ENCODE measurements at places on chromosomes 12 and 14.

DNA sequence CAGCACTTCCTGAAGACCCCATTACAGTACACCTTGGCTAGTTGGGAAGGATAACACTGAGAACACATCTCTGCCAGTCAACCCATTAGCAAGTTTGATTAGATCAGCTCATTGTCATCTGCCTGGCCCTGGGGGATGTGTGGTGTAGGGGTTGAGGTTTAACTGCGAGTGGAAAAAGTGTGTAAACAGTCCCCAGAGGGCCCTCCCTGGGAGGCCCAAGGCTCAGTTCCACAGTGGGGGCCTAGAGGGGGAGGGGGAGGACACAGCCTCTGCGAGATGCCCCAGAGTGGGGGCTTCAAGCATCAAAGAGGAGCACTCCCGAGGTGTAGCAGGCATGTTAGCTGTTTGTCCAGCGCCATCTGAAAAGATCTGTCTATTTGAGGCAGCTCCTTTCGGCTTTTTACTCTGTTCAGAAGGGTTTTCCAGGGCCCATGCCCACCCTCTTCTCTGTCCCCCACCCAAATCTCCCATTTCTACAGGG, 344 bp downstream of the LPAR5 start:
- DNase-seq, result no peak

GRCh38 chr12:66061557-66062289, 68.8 kb downstream of the LLPH start:
- no peak for DNase-seq

GRCh38 chr14:72553656-72554055, 340.2 kb downstream of the DPF3 start:
- no peak for DNase-seq

DNA sequence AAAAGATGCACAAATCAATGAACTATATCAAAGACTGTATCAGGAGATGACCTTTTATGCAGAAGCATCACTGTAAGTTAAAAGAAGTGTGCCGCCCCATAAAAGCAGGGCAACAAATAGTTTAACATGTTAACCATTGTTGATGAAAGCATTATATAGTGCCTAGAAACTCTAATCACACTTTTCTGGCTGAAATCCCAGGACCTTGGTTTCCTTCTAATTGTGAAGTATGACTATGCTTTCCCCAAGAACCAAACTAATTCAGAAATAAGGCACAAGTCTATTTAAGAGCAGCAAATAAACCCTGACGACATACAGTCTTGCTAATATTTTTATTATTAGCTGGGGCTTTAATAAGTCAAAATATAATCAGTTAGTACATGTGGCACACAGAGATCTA, 21.7 kb downstream of the RACGAP1 start:
- no peak for DNase-seq

GRCh38 chr12:108116699-108117098, 12.4 kb upstream of the WSCD2 start:
- DNase-seq, result no peak

- DNase-seq, result no peak
Observed at GRCh38 chr12:46903058-46903457, 77.3 kb upstream of the SLC38A4 start.

- DNase-seq, result no peak
Observed at GRCh38 chr14:90609376-90609775, 206.9 kb downstream of the TTC7B start.

- no peak for DNase-seq
Observed at GRCh38 chr12:84779169-84779568, 133.4 kb downstream of the SLC6A15 start.

GRCh38 chr12:122111089-122111641, 32.6 kb downstream of the MLXIP start:
- DNase-seq, result no peak

- no peak for DNase-seq
Observed at GRCh38 chr14:75513911-75514672, 8.2 kb upstream of the BATF start.

GRCh38 chr12:5988659-5989116, 43.6 kb upstream of the ANO2 start:
- no peak for DNase-seq

- DNase-seq, result no peak
Observed at GRCh38 chr12:46187023-46187422, 81.8 kb downstream of the SLC38A1 start.

- DNase-seq, result no peak
Observed at GRCh38 chr12:132089407-132089910, 54.7 kb downstream of the DDX51 start.

GRCh38 chr12:131204416-131205274, 250.9 kb downstream of the ADGRD1 start:
- no peak for DNase-seq

DNA sequence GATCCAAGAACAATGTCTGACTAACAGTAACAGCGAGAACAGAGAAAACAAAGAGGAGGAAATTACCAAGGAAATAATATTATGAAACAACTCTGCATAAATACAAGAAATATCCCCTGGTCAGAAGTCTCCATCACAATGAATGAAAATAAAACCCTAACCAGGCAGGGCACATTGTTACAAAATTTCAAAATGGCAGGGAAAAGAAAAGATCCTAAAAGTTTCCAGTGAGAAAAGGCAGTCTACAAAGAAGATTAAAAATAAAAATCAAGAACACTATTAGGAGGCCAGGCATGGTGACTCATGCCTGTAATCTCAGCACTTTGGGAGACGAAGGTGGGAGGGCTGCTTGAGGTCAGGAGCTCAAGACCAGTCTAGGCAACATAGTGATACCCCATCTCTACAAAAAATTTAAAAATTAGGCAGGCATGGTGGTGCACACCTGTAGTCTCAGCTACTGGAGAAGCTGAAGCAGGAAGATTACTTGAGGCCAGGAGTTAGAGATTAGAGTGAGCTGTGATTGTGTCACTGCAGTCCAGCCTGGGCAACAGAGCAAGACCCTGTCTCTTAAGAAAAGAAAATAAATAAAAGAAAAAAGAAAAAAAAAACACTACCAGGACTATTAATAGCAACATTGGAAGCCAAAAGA, 47.8 kb downstream of the FERMT2 start:
- DNase-seq, result no peak

GRCh38 chr14:24708684-24709083, 74.7 kb upstream of the GZMB start:
- no peak for DNase-seq

- DNase-seq, result no peak
Observed at GRCh38 chr12:121334513-121335343, 17.5 kb downstream of the ANAPC5 start.

GRCh38 chr12:64663015-64663414, 52.7 kb downstream of the RASSF3 start:
- no peak for DNase-seq

DNA sequence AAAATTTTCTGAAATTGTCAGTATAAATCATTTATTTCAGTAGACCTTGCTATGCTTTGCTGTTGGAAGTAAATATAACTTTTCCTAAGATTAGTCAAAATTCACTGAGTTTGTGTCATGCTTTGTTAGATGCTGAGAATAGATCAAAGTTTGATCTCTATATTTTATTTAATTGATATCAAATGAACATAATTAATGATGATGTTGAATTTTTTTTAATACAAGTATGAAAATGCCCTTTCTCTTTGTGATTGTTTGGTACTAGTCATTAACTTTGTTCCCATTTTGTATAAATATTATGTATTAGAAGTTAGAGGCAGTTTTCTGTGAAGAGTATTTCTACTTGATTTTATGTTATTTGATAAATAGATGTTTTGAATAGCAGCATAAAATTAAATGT, 45.7 kb downstream of the CCDC91 start:
- DNase-seq, result no peak

GRCh38 chr12:75959506-75959905, 72.1 kb downstream of the PHLDA1 start:
- DNase-seq, result no peak

- no peak for DNase-seq
Observed at GRCh38 chr12:3683670-3684069, 69.2 kb downstream of the CRACR2A start.

DNA sequence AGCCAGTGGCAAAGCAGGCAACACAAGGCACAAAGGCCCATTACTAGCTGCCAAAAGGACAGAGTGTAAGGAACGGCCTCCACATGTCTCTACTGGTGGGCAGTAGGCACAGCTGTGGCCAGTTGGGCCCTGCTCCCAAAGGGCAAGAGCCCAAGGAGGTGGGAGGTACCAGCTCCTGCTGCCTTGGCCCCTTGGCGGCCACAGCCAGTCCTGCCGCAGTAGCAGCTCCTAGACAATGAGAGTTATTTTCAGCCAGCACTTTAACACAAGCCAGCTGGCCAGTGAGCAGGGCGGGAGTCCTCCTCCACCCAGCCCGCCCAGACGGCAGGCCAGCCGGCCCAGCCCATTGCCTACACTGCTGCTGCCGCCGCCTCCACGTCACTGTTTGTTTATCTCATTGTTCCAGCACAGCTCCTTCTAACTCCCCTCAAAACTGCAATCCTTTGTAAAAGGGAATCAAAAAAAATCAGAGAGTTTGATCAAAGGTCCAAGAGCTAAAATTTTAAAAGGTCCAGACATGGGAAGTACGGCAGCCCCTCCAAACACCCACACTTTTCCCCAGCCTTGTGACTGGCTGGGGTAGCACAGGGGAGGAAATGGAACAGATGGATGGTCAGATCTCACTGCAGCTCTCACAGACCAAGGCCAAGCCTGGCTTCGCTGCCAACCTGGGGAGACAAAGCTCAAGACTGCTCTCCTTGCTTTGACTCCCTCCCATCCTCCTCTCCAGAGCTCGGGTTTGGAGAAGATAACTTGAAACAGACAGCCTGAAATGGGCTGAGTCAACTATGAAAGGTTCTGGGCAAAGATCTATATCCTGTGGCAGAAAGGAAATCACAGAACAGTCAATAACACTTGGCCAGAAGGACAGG, 33.5 kb downstream of the FMNL3 start:
- DNase-seq, result no peak

DNA sequence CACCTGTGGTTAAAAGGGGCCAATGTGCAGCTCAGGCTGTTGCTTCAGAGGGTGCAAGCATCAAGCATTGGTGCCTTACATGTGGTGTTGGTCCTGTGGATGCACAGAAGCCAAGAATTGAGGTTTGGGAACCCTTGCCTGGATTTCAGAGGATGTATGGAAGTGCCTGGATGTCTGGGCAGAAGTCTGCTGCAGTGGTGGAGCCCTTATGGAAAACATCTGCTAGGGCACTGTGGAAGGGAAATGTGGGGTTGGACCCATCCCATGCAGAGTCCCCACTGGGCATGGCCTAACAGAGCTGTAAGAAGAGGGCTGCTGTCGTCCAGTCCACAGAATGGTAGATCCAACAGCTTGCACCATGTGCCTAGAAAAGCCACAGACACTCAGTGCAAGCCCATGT, 36.6 kb downstream of the PCNX1 start:
- no peak for DNase-seq

- DNase-seq, result no peak
Observed at GRCh38 chr12:57040750-57041149, 9.2 kb downstream of the MYO1A start.

DNA sequence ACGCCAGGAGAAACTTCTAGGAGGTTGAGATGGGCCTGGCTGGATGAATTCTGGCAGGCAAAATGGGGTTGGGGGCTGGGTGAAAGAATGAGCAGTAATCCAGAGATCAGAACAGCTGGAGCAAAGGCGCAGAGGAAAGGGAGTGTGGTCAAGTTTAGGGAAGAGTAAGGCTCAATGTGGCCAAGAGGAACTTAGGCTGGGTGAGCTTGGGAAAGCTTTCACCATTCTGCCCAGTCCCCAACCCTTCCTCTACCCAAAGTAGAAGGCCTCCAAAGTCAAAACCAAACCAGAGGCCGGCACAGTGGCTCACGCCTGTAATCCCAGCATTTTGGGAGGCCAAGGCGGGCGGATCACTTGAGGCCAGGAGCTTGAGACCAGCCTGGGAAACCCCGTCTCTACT, 10.2 kb upstream of the RABGGTA start:
- no peak for DNase-seq

Data from cortex of kidney (tissue), 1 donor.